Cortex of kidney (tissue), 1 donor: ENCODE measurements at places on chromosomes 2 and 18.

GRCh38 chr2:108829578-108830310, 43.2 kb downstream of the CCDC138 start:
- no peak for DNase-seq

- no peak for DNase-seq
Measured at GRCh38 chr2:26542194-26542455, 64.2 kb upstream of the OTOF start.

GRCh38 chr2:175097297-175097696, 70.7 kb downstream of the ATF2 start:
- DNase-seq, result no peak

DNA sequence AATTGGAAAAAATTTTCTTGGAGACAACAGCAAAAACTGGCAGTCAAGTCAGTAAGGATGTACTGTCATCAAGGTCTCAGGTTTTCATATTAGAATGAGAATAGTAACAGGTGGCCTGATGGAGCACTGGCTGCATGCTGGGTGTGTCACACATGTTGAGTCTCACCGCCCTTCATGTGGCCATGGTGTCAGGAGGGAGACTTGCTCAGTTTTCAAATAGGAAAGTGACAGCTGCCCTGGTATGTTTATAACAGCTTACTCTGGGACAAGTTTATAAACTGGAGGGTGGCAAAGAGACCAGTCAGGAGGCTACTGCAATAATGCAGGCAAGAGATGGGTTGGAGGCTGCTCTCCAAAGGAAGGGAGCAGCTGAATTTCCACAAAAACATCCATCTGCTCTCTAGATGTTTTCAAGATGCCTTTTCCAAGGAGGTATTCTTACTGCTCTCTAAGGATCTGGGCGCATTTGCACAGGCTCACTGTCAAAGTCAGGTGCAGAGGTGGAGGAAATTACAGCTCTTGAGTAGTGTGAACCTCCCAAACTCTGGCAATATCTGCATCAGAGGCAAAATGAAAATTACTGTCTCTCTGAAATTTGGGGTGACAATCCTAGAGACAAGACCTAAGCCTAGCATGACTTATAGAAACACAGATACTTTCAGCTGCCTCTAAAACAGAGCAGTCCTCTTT, 321.9 kb upstream of the RAB12 start:
- DNase-seq, result no peak

GRCh38 chr2:101089942-101090799, 61.0 kb downstream of the TBC1D8 start:
- DNase-seq, result no peak

DNA sequence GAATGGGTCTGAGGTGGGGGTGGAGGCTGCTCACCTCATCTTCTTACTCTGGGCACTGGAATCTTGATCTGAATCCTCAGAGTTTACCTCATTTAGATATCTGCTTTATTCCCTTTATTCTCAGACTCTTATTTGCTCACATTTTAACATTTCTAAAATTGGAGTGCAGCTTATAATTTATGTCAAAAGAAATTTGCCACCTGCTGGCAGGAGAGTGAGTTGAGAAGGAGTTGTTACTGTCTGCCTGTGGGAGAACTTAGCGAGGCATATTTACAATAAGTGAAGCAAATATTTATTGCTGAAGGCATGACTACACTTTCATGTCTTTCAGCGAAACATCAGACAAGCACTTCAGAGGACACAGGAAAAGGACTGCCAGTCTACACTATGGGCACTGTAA, 16.4 kb upstream of the KIAA2012 start:
- DNase-seq, result no peak
